CD4-positive, CD25-positive, alpha-beta regulatory T cell (primary cell): ENCODE measurements at places on chromosomes 5 and 9.

GRCh38 chr5:119288379-119289033, 67.3 kb upstream of the TNFAIP8 start:
- DNase-seq = no peak

GRCh38 chr9:116124472-116125040, 29.0 kb upstream of the PAPPA start:
- no peak for DNase-seq

GRCh38 chr5:147176422-147176821, 58.4 kb upstream of the STK32A start:
- no peak for DNase-seq

GRCh38 chr5:147563466-147564123, 53.7 kb upstream of the DPYSL3 start:
- DNase-seq = no peak

DNA sequence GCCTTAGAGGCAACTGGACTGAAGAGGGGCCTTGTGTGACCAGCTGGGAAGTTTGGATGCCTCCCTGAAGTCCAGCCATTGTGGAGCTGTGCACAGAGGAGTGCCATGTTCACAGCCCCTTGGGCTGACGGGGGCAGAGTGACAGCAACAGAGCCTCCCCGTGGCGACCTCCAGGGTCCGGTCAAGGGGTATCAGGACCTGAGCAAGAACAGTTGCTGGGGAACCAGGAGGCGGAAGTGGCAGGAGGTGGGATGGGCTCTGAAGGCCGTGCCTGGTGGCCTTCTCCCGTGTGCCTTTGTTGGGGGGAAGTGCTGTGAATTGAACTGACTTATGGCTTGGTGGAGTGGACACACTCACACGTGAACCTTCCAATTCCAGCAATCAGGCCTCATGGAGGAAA, 14.0 kb downstream of the BNIP1 start:
- no peak for DNase-seq

DNA sequence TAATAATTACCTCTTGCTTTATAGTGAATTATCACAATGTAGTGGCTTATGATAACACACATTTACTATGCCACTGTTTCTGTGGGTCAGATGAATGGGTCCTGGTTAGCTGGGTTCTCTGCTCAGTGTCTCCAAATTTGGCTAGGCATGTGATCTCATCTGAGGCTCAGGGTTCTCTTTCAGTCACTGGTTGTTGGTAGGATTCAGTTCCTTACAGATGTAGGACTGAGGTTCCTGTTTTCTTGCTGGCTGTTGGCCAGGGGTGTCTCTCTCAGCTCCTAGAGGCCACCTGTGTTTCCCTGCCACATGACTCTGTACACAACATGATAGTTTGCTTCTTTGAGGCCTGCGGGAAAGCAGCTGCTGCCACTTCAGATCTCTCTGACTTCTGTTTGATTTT, 7.1 kb downstream of the NFX1 start:
- peak; percentile 25 for DNase-seq

DNA sequence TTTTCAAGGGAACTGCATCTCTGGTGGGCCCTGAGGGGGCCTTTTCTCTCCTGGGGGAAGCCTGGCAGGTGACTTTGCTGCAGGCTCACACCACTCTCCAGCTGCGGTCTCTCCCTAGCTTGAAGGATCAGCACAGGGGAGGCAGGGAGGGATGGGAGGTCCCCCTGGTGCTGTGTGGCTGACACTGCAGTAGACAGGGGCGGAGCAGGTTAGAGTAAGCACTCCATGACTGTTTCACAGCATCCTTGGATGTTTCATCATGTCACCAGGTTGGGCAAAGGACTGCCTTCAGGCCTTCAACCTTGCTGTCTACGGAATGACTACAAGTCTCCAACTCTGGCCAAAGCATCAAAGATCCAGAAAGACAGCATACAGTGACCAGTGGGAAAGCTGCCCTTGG, 470.7 kb downstream of the CDK5RAP2 start:
- no peak for DNase-seq

DNA sequence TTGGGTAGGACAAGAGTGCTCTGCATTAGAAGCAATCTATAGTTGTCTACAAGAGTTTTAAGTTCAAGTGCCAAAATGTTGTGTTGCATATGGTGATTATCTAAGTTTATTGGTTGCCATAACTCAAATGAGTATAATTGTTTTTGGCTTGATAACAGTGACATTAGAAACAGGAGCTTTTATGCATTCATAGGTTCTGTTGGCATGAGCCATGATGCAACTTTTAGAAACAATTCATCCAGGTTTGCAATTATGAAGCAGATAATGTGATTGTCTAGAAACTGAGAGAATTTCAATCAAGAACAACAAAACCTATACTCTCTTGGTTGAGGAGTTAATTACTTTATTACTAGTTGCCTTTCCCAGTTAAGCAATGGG, 137.0 kb downstream of the PBX3 start:
- DNase-seq = no peak

DNA sequence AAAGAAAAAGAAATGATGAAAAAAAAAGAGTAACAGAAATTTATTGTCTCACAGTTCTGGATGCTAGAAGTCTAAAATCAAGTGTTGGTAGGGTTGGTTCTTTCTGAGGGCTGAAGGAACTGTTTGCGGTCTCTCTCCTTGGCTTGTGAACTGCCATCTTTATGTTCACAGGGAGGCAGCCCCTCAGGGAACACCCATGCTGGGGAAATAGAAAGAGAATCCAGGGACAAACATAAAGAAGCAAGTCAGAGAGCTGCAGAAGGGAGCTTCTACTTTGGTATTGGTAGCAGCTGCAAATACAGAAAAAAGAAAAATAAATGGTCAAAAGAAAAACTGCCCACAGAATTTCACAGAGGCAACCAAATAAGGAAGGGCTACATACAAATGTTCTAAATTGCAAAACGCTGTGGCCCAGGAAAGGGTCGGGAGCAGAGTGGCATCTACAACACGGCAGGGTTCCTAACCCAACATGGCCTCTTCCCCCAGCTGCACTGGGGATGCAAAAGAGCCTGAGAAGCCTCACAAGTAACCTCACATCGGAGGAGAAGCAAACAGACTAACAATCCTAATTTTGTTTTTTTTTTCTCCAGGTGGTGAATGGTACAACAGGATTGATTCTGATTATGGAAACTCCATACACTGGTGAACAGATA, 37.4 kb downstream of the ELOVL7 start:
- DNase-seq = no peak

DNA sequence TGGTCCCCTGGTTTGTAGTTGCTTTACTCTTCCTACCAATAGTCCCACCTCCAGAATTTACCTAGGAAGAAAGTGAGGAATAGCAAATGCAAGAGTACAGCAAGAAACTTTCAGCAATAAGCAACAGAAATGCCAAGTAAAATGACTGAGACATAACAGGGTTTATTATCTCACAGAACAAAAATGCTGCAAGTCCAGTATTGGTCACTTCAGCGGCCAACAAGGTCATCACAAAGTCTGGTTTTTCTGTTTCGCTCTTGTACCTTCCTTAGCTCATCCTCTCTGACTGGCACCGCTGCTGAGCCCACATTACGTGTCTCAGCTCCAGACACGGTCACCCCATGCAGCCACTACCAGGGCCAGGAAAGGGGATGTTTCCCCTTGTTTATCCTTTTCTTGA, 82.7 kb downstream of the RFK start:
- no peak for DNase-seq

GRCh38 chr5:150021491-150022157, 21.1 kb downstream of the HMGXB3 start:
- DNase-seq = no peak

DNA sequence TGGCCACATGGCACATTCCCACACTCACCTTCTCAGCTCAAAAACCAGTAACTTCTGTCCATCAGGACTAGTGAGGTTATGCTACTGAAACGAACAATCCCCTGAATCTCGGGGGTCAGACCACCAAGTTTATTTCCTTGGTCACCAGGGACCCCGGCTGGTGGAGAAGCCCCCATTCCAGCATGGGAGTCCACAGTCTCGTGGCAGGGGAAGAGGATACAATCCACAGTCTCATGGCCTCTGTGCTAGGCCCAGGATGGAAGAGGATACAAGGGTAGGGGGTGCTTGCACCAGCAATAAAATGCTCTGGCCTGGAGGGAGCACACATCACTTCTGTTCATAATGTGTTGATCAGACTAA, 7.4 kb upstream of the CARD19 start:
- DNase-seq = no peak

GRCh38 chr9:75185585-75186170, 97.4 kb downstream of the OSTF1 start:
- peak; percentile 64 for DNase-seq

GRCh38 chr9:78777747-78778146, 480.8 kb downstream of the PSAT1 start:
- no peak for DNase-seq

DNA sequence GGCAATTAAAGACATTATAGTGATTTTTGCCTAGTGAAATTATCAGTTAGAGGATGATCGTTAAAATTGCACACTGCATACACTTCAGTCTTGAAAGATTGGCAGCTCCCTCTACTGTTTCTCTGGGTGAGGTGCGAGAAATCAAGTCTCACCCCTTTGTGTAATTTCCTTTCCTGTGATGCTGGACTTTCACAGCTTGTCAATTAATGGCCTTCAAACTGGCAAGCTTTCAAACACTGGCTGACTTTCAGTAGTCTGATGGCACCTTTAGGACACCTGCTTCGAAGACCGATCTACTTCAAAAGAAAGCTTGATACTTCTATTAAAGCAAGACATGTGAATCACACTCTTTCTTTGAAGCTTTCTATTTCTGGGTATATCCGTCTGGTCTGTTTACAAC, 706.7 kb upstream of the PTPRD start:
- no peak for DNase-seq

- peak; percentile 88 for DNase-seq
Observed at GRCh38 chr9:6055216-6055615, 39.8 kb upstream of the RANBP6 start.

GRCh38 chr5:92979716-92980115, 601.3 kb downstream of the NR2F1-AS1 start:
- no peak for DNase-seq

DNA sequence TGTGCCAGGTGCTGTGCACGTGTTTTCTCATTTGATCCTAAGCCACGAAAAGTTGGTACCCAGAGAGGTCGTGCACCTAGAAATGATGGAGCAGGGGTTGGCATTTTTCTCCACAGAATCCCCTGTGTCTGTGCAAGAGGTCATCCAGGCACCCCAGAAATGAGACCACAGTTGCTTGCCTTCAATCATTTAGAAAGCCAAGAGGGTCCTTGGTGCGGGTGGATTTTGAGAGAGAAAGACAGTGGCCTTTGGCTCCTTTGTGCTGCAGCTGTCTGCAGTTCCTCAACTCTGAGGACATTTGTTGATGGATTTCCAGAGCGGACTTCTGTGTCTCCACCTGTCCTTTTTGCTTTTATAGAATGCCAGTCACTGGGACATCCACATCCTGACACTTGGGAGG, 33.8 kb upstream of the SPRY4 start:
- DNase-seq = no peak

DNA sequence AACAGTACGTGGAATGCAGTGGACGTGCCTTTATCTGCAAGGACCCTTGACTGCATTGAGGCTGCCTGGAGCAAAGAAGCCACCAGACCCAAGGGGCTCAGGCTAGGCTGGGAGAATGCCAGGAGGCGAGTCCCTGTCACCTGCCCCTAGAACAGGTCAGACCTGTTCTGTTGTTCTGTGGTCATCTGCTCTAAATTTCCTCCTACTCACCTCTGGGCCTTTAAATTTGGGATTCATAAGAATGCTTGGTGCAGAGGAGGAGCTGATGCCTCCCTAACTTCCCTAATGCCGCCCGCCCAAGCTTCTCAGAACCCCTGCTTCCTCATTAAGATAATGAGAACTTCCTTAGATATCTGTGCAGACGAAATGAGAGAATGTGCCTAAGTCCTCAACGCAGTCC, 32.0 kb downstream of the DAPK1 start:
- DNase-seq = no peak

DNA sequence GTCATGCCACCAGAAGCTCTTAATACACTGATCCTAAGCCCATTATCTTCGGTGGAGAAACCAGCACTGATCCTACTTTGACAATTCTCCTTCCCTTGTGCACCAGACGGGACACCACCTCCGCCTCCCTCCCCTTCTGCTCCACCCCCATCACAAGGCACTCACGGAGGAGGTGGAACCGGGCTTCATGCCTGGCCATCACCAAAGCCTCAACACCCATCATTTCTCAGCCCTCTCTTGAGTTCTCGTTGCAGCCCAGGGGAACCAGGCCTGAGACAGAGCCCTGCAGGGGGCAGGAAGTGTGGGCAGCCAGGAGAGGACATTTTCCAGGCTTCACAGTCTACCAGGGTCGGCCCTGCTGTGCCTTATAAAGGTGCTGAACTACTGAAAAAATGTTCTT, 160.5 kb downstream of the GOLPH3 start:
- no peak for DNase-seq

- DNase-seq = no peak
Observed at GRCh38 chr9:89494199-89494598, 3.7 kb downstream of the SEMA4D start.

DNA sequence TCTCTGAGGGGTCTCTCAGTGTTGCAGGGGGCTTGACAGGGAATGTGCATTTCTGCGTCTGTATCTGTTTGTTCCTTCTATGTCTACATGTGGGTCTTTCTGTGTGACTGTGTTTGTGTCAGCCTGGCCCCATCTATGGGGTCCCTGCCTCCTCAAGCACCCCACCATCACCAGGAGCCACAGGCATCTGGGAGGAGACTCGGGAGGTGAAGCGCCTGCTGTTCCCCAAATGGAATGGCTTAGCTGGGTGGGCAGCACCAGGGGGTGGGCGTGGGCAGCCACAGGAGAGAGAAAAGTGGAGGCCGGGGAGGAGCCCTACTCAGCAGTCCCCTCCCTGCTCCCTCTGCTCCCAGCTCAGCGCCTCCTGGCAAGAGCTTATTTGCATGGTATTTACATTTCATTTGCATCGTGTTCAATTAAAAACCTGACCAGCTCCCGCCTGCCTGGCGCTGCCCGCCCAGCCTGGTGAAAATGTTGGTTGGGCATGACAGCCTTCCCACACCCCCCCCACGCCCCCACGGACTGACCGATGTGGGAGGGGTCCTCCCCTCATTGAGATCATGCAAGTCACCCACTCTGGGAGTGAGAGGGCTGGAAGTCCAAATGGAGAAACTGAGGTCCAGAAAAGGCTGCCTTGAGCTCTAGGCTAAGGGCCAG, 50.5 kb downstream of the CXXC5 start:
- DNase-seq = no peak

DNA sequence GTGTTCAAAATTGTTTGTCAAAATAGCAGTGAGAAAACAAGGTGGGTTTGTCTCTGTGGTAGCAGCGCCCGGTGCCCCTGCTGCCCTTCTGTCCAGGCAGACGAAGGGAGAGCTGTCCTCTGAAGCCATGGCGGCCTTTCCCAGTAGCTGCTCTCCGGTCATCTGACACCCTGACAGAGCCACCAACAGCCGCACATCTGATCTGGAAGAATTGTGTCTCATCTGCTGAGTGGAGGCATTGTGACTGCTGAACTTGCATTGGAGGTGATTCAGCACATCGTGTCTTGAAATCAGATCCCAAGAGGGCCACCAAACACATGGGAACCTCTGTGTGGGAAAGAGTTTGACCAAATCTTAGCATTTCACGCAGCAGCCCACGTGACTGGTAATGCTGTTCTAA, 337.6 kb upstream of the IRX1 start:
- DNase-seq = no peak
